Fibroblast of villous mesenchyme (primary cell): ENCODE measurements at places on chromosomes 5 and 9. TPM values are rescaled to one million over a fixed set of nuclear protein-coding genes. Genes with fewer than 3 reads are reported as not detected.

- no peak for DNase-seq
Measured at GRCh38 chr5:126122942-126123341, 300.3 kb upstream of the GRAMD2B start.

GRCh38 chr5:157345485-157345884, 79.6 kb downstream of the CYFIP2 start:
- DNase-seq: no peak

GRCh38 chr9:21831841-21832509, 29.5 kb downstream of the MTAP start:
- DNase-seq: peak; percentile 90

DNA sequence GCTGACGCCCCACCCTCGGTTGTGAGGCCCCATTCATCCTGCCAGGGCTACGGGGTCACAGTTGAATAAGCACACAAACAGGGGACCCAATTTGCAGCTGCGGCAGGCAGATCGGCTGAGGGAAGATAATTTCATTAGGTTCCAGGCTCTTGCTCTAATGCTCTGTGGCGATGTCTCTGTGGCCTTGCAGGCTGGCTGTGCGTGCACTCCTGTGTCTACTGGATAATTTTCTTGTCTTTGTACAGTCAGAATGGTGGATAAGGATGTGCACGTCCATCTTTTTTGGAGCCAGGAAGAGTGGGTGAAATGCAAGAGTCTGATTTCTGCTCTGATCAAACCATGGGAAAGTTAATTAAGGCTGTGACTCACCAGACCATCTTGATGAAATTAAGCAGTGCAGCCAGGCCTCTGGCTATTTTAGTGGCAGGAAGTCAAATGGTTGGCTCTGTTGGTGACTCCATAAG, 39.2 kb downstream of the NSG2 start:
- no peak for DNase-seq

DNA sequence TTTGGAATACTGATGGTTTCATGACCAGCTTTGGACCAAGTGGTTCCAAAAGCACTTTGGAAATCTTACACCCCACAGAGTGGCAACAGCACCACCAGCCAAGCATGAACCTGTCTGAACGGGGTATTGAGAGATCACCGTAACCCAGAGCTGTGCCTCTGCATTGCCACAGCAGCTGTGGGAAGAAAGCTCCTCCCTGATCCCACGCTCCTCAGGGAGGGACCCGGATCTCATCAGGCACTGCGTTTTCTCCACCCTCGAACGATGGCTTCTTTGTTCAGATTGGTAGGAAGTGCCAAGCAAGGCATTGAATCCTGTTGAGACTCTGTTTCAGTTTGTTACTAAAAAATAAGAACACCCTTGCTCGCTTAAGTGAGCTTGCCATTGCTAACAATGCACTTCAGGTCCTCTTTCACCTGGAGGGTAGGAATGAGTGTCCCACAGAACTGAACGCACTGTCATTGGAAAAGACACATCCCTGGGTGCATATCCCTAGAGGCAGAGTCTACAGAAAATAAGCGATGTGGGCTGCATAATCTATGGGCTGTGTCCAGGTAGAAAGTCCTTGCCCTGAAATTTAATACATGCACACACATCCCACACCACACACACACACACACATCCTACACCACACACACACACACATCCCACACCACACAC, 118.0 kb upstream of the ICE1 start:
- DNase-seq: peak; percentile 16

GRCh38 chr5:2553611-2554010, 197.9 kb downstream of the IRX2 start:
- no peak for DNase-seq

GRCh38 chr5:95216136-95216955, 68.5 kb downstream of the MCTP1 start:
- DNase-seq: no peak

- peak; percentile 77 for DNase-seq
Measured at GRCh38 chr9:134065612-134066419, 2.0 kb downstream of the BRD3 start.

DNA sequence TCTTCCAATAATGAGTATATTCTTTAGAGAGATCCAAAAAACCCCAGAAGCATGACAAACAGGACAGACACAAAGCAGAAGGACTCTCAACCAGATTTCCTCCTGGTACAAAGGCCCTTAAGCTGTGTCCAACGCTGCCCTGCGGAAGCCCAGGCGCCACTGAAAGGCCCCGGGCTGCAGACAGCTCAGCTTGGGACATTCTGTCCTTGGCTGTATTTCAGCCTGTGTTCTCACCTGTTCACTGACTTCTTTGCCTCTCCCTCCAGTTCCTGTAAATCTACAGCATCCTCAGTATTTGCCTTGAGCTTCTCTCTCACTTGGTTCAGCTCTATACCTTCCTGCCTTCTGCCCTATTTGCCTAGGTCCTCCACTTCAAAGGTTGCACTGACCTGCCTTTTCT, 96.5 kb downstream of the SH3TC2 start:
- DNase-seq: no peak

GRCh38 chr9:21933865-21934264, 60.3 kb downstream of the CDKN2A start:
- DNase-seq: no peak

DNA sequence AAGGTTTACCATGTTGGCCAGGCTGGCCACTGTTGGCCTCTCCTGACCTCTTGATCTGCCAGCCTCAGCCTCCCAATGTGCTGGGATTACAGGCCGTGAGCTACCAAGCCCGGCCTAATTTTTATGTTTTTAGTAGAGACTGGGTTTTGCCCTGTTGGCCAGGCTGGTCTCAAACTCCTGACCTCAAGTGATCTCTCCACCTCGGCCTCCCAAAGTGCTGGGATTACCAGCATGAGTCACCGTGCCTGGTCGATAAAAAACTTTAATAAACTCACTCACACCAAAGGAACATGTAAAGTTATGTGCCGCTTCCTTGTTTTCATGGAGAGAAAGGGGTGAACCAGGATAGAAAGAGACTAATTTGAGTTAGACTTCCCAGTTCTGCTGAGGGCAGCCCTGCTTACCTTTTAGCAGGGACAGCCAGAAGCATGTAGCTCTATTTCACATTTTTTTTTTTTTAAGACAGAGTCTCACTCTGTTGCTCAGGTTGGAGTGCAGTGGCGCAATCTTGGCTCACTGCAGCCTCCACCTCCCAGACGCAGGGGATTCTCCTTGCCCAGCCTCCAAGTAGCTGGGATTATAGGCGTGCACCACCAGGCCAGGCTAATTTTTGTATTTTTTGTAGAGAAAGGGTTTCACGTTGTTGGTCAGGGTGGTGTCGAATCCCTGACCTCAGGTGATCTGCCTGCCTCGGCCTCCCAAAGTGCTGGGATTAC, 11.4 kb upstream of the HAUS6 start:
- peak; percentile 79 for DNase-seq

GRCh38 chr5:125401724-125402622, 655.5 kb upstream of the ZNF608 start:
- DNase-seq: peak; percentile 13

DNA sequence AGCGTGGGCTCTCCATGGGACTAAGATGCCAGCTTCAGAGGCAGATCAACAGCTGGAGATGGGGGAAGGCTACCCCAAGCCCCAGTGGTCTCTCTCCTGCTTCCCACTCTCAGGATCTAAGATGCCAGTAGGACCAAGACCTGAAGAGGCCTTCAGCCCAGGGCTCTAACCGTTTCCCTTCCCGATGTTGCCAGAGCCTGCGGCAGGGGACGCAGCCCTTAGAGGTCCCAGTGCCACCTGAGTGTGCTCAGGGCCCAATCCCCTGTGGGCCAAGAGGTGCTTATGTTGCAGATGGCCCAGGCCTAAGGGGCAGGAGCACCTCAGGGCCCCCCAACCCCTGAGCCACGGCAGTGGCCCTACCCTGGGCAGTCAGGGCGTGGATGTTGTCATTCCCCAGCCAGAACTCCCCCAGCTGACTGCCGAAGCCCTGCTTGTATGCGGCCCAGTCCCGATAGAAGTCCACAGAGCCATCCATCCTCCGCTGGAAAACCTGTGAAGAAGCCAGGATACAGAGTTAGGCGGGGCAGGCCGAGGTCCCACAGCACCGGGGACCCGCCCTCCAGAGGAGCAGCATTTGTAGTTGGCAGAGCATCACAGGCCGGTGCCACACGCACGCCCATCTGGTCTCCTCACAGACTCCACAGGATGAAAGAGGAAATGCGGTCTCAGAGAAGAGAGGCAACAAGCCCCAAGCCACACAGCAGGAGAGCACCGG, 5.4 kb downstream of the FCN1 start:
- DNase-seq: no peak

- DNase-seq: no peak
Measured at GRCh38 chr5:164860896-164861295, 1355.5 kb downstream of the MAT2B start.

GRCh38 chr5:83750749-83751148, 30.1 kb upstream of the HAPLN1 start:
- DNase-seq: no peak

ERAP2 gene
- 15.8 and 64.8 TPM in 2 replicates for total RNA-seq

DNA sequence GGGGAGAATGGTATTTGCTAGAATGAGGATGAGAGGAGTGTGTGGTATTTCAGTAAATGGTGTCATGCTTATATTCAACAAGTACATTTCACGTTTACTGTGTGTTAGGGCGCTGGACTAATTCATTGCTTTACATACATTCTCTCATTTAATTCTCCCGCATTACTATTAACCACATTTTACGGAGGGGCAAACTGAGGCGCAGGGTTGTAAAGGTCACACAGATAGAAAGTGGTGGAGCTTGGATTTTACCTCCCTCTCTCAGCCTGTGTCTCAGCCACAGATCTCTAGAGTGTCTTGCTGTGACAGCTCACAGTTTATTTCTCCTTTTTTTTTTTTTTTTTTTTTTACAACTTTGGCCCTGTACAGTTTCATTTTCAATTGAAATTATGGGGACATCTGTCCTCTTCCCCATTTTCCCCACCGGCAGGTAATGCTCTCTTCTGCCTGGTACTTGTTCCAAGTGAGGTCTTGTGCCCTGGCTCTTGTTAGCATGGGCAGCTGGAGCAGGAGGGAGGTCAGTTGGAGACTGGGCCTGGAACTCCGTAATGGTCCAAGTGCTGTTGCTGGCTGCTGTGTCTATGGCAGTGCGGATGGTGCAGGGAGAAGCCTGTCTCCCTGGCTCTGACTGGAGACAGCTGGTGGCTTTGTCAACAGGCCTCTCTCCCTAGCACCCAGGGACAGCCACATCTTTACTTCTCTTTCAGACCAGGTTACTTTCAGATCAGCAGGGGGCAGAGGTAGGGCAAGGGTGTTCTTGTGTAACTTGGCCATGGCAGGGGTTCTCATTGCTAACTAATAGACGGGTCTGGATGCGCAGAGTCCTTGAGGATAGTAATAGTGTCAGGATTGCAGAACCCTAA, 20.5 kb upstream of the NDST1 start:
- peak; percentile 60 for DNase-seq

FCN2 gene
- total RNA-seq: not detected in 2 replicates

IFNA21 gene
- total RNA-seq: not detected in 2 replicates
